Stimulated activated CD4-positive, alpha-beta T cell treated with anti-CD3 and anti-CD28 coated beads, TNF-alpha, amount 100 ng/mL, for 1 hour (primary cell): ENCODE measurements at places on chromosomes 5 and 9.

- DNase-seq = no peak
Measured at GRCh38 chr9:37961351-37961750, 57.4 kb upstream of the SLC25A51 start.

DNA sequence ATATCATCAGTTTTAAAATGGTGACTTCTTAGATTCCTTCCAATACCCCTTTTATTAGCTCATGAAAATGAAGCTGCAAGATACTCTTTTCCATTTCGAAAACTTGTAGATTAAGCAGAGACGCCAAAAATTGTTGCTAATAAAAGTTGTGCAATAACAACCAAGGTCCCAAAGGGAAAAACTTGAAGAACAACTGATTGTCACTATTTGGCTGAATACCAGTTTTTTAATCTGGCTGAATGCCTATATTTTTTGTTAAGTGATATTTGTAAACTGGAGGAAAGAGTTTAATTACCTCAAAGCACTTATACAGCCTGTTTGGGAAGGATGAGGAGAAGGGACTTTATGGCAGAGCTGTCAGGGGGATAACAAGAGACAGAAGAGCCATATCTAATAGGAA lies 14.6 kb downstream of the C5orf58 start:
- no peak for DNase-seq

GRCh38 chr9:13146840-13147239 lies 132.7 kb downstream of the MPDZ start:
- DNase-seq = no peak

DNA sequence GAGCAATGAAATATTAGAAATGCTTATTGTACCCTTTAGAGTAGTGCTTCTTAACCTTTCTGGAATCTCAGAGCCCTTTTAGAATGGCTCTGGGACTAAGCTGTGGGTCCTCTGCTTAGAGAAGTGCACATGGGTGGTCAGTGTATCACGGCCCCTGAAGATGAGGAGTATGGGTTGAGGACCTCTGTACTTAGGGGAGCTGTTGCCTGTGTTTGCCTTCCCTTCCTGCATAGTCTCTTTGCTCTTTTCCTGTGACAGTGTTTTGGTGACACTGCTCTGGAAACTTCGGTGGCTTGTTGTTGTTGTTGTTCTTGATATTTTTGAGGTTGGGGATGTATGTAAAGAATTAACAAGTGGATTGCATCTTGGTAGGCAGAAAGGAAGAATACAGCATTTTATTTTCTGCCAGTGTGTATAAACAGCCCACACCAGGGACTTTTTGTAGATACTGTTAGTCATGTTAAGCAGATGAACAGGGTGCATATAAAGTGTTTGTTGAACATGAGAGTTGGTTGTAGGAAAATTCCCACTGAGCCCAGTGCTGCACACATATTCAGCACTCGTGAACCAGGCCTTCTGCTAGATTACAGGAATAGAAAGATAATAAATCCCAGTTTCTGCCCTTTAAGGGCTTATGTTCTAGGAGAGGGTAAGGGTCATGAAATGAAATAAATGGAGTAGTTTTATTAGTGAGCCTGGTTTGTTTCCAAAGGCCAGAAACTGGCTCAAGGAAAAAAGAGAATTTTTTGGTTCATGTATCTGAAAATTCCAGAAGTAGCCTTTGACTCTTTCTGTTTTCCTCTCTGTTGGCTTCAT lies 199.7 kb downstream of the ARHGAP26 start:
- no peak for DNase-seq

- no peak for DNase-seq
Measured at GRCh38 chr9:126531591-126531990, 82.1 kb upstream of the LMX1B start.

GRCh38 chr5:53191548-53192165 lies 82.1 kb upstream of the MOCS2 start:
- no peak for DNase-seq

DNA sequence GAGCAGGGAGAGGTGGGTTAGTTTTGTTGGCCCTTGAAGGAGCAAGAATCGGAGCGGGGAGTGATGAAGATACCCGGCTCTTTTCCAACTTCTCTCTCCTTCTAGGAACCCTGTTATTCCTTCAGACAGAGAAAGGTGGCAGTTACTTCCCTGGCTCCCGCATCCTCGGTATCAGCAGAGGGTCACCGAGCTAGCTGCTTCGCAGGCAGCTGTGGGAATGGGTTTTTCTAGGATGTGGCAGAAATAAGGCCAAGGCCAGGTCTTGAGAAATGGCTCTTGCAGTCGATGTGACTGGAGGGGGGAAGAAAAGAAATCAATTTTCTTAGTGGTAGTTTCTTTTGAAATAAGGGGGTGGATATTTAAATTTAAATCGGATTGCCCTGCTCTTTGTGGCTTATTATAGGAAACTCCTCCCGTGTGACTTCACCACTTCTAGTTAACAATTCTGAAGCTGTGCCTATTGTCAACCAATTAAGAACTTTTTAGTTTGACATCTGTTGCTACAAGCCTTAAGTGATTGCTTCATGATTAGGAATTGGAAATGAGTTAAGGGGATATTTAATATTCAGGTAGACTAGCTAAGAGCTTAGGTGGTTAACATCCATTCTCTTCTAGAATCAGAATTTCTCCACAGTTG lies 1.4 kb downstream of the SAP30L start:
- DNase-seq = no peak

DNA sequence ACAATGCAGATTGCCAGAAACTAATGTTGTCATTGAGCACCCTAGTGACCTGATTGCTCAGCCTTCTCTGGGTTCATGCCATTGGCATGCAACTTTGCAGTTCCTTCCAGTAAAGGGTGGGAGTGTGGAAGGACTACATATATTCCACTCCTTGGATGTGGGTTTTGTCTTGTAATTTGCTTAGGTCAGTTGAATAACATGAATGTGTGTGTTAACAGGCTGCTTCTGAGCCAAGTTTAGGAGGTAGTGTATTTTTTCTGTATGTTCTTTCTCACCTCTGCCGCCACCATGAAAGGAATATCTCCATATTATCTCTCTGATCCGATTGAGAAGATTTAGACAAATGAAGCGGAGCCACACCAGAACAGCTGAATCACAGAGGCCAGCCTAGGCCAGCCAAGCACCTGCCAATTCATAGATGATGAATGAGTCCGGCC lies 1929.6 kb upstream of the CDH6 start:
- no peak for DNase-seq

GRCh38 chr9:129929496-129930125 lies 94.4 kb downstream of the USP20 start:
- no peak for DNase-seq

DNA sequence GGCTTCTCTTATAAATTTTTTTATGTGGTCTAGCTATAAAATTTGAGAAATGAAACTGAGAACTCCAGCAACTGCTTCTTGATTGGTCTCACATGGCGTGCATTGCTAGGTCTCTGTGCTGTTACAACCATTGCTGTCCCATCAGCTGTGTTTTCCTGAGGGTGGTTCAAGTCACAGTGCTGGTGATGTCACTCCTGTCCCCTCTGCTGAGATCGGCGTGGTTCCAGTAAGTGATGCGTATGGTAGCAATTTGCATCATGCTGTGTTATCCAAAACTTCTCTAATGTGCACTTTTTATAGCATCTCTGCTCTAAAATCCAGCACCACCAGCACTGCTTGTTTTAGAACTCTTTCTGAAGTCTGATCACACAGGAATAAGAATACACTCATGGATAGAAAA lies 112.6 kb upstream of the ZNF608 start:
- DNase-seq = no peak

DNA sequence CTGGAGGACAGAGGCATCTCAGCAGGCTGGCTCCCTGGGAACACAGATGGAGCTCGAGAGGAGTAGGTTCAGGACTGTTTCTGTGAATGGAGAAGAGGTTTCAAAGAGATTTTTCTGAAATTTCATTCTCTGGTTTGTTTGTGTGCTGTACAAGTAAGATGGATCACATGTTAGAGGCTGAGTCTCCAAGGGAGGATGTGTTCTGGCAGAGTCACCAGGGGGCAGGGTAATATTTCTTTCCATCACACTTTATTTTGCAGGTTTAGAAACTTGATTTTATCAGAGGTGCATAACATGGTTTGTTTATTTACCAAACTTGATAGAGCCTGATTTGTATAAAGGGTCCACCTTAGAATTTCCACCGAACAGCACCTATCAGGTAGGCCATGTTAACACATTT lies 69.2 kb upstream of the ARL15 start:
- no peak for DNase-seq

- no peak for DNase-seq
Measured at GRCh38 chr5:15992918-15993317, 186.7 kb downstream of the MARCHF11 start.

GRCh38 chr9:108423433-108423832 lies 432.4 kb downstream of the ACTL7B start:
- DNase-seq = no peak

DNA sequence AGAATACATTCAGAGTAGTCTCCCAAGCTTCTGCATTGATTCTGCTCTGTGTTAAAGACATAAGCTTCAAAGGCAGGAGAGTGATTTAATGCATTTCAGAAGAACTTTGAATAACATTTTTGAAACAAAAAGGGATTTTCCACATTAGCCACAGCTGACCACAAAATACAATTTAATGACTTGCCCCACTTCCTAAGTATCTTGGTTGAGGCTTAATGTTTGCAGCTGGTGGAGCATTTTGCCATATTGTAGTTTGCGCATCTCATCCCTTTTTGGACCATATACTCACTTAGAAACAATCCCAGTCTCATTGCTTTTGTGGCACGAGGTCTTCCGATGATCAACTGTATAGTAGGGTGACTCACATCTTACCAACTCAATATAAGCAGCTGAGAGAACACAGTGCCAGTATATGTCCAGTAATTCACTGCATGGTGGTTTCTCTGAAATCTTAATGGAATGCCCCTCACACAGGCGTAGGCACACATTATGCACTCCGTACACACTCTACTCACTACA lies 455.8 kb upstream of the PTGER4 start:
- DNase-seq = peak; percentile 0
